RKO (cell line): ENCODE measurements at places on chromosomes 3 and 15.
A peak's percentile ranks its signal among the peaks of the same experiment; 100 is the strongest.

- DNase-seq: peak; percentile 95
Observed at GRCh38 chr3:185820973-185821758, 3.7 kb downstream of the IGF2BP2 start.

DNA sequence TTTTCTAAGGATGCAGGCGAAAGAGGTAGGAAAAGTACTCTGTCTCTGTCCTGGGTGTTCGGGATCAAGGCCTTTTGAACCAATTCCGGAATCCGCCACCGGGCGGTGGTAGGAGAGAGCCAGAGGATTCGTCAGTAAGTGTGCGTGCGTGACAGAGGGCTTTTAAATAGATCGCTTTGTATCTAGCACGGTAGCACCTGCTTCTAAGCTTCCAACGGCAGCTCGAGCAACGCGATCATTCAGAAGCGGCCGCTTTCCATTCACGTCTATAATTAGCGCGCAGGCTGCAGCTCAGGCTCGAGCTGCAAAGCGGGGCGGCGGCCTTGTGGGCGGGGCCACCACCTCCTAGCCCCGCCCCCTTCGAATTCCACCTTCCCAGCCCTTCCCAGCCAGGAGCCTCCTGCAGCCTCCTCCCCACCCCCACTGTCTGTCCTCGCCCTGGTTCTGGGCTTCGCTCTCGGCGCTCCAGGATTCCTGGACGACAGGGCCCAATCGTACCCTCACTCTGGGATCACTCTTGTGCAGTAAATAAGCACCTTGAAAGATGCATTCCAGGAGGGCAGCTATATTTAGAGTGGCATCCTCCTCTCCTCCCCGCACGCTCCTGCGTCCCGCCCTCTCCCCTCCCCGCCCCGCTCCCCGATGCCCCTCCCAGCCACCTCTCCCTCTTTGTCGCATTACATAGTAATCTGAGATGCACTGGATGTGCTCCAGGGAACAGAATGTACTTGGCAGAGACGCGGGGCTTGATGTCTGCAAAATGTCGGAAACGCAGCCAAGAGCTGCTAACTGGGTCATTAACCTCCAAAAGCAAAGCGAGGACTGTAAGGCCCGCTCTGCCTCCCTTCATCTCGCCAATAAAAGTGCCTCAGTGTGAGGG, 224.1 kb upstream of the TPRG1 start:
- no peak for DNase-seq

DNA sequence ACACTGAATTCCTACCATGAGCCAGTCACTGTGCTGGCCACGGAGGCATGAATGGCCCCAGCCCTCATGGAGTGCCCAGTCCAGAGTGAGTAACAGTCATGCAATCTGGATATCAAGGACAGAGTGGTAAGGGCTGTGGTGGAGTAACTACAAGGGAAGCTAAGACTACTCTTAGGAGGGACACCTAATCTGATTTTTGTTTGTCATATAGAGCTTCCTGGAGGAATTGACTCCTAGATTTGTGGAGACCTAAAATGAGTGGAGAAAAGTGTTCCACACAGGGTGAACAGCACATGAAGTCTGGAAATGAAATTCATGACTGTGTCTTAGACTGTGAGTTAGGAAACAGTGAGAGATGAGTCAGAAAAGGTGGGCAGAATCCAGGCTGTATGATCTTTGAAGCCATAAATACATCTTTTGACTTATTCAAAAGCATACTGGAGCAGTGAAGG, 219.9 kb downstream of the NFKBIZ start:
- peak; percentile 63 for DNase-seq

DNA sequence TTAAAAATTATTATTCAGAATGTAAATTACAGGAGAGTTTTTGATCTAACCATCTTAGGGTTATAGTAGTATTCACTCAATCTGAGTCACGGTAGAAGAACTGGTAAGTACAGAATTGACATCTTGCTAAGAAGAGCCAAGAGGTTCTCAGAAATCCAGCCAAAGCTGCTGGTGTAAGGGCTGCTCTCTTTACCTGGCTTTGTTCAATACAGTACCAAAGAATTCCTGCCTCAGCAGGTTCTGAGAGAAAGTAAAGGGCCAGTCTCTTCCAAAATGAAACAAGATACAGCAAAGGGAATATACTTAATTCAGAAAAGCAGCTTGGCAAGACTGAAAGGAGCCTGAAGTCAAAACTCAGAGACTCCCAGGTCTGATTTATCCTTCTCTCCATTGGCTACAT, 193.1 kb downstream of the TNIK start:
- no peak for DNase-seq

- DNase-seq: no peak
Observed at GRCh38 chr3:16816048-16816780, 68.5 kb upstream of the PLCL2 start.

DNA sequence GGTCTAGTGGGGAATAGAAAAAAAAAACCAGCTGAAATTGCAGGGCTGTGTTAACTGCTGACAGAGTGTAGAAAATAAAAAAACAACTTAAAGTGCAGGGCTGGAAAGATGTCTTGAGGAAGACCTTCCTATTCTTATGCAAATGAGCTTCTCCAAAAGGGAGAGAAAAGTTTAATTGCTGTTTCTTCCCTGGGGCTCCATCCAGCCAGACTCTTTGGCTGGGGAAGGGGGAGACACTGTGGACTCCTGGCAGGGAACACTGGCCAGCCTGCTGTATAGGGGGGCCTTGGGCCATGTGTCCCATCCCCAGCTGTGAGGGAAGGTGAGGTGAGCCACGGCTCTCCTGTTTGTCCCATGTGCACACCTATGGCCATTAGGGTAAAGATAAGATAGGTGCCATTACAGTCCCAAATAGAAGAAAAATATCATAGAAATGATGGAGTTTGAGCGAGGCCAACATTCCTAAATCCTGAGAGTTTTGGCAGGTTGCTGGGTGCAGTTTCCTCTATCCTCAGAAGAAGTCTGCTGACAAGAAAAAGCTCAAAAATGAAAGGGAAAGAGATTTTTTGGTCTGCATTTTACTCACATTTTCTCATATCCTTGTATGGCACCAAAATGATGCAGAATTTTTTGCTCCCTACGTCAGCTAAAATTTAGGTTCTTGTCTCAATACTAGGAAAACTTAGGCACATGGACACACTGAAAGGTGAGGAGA, 901.7 kb downstream of the PLOD2 start:
- DNase-seq: no peak

DNA sequence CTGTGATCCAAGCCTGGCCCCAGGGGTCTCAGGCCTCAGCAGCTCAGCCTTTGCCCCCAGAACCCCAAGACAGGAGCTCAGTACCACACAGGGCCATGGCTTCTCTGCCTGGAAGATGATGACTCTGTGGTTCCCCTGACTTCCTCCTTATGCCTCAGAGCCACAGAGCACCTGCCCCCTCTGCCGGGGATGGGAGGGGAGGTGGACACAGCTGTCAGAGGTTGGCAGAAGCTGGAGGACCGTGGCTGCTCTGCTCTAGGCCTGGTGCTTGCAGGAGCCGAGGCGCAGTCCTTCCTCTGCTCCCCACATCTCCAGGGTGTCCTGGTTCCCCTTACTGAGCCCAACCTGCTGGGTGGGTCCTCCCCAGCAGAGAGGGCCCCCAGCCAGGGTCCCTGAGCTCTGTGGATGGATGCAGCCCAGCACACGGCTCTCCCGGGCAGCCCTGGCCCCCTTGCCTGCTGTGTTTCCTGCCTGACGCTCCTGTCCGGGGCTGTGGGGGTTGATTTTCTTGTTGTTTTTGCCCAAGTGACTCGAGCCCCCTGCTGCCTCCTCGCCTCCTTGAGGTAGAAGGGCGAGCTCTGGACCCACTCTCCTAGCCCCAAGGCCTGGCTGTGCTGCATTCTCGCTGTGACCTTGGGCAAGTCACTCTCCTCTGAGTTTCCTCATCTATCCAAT, 36.6 kb downstream of the PSTPIP1 start:
- peak; percentile 32 for DNase-seq

DNA sequence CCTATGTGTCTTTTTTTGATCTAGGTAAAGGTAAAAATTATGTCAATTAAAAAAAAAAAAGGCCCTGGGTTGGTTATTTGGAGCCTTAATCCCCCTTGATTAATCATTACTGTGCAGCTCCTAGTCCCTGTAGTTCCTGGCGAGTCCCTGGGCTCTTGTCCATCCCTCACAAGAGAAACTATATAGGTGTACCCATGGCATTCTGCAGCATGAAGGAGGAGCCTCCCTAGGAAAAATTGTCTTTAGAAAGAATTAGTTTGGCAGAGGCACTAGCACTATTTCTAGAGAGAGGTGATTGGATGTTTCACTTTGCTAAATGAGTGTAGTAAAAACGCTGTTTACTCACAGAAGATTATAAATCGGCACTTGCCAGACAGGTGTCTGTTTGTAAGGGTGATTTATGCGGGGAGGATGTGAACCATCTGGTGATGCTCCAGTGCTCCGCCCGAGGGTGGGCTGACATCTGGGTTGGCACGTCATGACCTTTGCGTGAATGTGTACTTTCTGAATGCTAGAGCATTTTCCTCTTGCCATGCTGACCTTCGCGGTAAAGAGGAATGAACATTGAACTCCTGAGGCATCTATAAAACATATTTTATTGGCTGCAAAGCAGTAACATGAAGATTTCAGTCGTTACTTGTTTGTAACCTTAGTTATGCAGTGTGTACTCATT, 12.6 kb downstream of the PLCL2 start:
- no peak for DNase-seq

DNA sequence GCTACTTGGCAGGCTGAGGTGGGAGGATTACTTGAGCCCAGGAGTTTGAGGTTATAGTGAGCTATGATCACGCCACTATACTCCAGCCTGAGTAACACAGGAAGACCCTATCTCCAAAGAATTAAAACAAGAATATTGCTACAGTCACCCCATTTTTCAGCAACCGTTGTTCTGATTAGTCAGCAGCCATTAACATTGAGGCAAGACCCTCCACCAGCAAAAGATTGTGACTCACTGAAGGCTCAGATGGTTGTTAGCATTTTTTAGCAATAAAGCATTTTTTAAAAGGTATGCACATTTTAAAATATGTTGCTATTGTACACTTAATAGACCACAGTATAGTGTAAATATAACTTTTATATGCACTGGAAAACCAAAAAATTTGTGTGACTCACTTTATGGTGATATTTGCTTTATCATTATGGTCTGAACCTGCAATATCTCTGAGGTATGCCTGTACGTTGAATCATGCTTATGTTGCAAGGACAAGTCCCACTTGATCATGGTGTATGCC, 492.6 kb downstream of the SQOR start:
- no peak for DNase-seq

DNA sequence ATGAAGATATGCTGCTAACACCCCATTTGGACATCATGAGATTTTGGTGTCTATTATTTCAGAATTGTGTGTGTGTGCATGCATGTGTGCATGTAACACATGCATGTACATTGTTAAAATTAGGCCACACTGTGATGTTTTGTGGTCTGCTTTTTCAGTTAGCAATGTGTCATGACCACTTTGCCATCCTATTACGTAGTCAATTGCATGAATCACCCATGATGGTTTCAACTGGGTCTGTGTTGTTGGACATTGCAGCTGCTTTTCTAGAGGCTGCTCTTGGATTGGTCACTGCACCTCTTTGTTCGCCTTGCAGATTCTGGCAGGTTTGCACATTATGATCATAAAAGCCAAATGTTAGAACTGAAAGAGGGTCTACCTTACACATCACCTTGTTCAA, 101.0 kb upstream of the THBS1 start:
- no peak for DNase-seq

DNA sequence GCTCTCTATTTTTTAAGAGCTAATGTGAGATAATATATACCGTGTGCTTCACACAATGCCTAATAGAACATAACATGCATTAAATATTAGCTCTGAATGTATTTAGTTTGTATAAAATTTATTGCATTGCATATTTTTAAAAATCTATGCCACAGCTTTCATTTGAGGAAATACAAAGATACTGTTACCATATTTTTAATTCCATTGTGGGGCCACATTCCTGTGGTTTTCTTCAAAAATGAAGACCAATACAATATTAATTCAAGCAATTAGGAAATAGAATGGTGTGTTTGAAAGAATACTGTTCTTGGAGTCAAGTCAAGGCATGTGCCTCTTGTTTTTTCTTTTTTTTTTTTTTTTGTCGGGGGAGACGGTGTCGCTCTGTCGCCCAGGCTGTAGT, 95.4 kb upstream of the CADPS start:
- DNase-seq: no peak

GRCh38 chr15:100623301-100623700, 20.9 kb downstream of the ASB7 start:
- DNase-seq: no peak

DNA sequence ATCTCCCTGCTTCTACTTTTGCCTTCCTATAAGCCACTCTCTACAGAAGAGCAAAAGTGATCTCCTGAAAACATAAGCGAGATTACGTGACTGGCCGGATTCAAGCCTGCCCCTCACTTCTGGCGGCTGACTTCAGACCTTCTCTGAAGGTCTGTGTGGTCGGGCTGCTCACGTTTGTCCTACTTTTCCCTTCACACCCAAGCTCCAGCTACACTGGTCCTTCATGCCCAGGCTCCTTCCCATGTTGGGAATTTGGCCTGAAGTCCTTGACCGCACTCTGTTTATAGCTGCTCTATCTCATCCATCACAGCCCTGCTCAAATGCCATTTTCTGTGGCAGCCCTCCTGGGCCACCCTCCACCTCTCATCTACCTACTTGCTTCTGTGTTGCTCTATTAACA, 6.7 kb upstream of the PLA2G4E start:
- no peak for DNase-seq

DNA sequence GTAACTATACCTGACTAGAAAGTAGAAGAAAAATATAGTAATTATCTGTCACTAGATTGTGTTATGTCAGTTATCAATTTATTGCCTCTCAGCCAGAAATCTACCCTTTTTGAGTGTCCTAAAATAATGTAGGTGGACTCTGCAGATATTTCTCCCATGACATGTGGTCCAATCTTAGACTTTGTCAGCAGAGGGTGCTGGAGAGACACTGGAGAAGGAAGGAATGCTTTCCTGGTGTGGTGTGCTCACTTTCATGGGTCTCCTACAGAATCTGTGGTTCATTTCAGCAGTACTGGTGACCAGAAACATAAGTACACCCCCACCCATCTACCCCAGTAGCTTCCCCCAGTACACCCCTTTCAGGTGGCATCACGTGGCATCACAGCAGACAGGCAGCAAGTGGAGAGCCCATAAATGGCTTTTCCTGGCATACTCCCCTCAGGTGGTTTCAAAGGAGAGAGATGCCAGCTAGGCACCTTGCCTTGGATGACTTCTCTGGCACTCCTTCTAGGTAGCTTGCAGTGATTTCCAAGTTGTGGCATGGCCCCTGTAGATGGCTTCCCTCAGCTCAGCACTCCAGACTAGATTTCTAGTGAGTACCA, 114.7 kb downstream of the GADL1 start:
- peak; percentile 32 for DNase-seq

GRCh38 chr15:65192016-65192415, 6.9 kb upstream of the CLPX start:
- DNase-seq: peak; percentile 18

DNA sequence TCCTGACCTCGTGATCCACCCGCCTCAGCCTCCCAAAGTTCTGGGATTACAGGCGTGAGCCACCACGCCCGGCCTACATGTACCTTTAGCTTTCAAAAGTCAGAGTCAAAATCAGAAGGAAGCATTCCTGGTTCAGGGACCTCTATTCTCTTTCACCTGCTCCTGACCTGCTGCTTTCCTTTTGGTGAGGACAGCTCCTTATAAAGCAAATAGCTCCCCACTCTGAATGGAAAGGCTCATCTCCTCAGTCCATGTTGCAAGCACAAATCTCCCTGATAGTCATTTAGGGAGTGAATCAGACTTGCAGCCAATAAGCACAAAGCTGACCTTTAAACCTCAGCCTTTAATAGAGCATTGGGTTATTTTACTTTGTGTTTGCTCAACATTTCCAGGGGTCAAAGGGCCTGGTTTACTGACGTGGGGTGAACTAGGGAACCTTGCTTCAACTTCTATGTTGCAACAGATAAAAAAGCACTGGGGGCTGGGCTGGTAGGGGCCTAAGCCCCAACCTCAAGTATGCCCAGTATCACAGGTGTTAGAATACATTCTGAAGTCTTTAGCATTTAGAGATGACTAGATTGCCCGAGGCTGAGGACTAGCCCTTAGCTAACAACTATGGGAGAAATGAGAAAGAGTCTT, 43.1 kb downstream of the THRB start:
- no peak for DNase-seq
